T follicular helper cell (primary cell): ENCODE measurements at places on chromosomes 4 and X.

DNA sequence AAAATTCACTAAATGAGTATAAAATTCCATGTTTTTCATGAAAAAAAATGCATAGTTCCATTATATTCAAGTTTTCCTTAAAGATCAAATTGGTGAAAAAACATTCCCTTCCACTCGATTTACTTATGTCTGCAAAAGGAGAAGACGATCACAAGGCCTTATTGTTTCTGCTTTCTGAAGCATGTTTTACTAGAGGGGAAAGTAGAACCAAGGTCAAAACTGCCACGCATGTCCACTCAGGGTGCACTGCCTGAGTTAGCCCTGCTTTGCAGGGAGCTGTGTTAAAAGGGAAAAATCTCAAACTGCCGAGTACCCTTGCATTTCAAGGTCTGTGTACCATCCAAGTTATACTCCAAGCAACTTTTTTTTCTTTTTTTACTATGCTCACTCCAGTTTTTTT lies 57.2 kb downstream of the TRAPPC11 start:
- DNase-seq: no peak

DNA sequence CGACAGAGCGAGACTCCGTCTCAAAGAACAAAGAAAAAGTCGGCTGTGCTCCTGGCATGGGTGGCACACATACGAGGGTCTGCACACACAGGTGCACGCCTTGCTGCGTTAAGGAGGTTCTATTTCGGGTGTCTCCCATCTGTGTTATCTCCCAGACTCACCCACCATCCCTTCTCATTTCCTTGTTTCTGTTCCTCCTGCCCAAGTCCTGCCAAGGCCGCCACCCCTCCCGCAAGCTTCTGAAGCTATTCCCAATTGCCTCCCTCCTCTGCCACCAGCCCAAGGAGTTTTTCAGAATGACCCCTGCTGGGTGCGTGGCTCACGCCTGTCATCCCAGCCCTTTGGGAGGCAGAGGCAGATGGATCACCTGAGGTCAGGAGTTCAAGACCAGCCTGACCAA lies 6.0 kb upstream of the IL3RA start:
- DNase-seq: no peak

DNA sequence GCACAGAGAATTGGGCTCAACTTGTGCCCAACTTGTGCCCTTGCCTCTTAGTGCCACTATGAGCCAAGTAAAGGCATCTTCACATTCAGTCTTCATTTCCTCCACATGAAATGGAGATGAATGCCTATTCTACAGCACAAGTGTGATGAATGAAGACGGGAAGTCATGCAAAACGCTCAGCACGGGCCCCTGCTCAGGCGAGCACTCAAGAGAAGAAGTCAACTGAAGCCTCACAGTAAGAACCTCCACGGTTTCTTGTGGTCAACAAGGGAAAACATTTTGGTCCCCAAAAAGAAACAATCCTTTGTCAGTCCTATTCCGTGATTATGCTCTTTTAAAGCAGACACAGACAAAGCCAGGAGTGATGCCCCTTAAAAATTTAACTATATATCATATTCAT lies 87.0 kb downstream of the IRF2 start:
- DNase-seq: no peak

DNA sequence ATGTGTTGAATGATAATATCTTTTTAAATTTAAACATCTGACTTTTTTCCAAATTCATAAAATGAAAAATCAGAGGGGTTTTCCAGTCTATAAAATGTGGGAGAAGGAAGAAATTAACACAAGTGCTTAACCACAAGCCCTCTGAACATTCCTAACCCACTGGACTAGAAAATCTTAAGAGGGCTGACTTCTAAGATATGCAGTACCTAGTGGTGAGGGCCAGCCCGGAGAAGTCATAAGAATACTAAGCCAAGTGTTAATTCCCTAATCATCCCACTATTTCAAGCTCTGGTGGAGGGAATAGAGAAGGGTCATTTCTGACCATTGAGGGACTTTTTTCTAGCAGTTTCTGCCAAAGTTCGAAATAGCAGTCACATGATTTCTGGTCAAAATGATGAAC lies 86.9 kb upstream of the NEIL3 start:
- no peak for DNase-seq

GRCh38 chr4:86939729-86940575 lies 5.1 kb downstream of the AFF1 start:
- DNase-seq: no peak

DNA sequence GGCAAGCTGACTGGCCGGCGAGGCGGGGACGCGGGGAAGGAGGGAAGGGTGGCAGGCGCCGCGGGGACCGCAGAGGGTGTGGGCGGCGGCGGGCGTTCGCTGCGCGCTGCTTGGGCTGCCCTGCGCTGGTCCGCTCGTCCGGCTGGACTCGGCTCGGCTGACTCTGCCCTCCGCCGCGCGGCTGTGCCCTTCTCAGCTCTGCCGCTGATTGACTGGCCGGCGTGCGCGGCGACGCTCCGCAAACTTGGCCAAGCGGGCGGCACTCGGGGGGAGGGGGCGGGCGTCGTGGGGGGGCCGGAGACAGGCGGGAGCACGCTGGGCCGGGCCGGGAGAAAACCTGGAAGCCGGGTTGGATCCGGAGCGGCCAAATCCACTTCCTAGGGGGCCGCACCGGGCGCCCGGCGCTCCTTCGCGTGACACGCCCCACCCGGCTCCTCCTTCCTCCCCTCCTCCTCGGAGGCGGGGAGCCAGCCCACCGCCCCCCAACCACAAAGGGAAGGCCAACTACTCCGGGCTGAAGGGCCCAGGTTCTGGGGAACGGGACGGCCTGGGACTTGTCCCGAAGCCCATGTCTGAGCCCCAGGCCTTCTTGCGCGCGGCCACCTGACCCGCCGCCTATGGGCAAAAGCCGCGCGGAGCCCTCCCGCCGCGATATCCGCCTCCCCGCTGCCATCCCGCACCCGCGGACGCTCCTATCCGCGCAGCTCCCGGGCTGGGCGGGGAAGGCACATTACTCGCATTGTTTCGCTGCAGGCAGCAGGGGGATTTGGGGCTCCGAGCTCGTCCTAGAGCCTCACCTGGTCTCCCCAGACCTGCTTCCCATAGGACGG lies at the start of gene GPC4:
GPC4 (minus strand) TSS at position 214 of the 830 bp plus-strand sequence. CDS start 524 bp downstream, outside the sequence.
- no peak for DNase-seq
